ENCODE measurements at places on chromosomes 7 and 10.

DNA sequence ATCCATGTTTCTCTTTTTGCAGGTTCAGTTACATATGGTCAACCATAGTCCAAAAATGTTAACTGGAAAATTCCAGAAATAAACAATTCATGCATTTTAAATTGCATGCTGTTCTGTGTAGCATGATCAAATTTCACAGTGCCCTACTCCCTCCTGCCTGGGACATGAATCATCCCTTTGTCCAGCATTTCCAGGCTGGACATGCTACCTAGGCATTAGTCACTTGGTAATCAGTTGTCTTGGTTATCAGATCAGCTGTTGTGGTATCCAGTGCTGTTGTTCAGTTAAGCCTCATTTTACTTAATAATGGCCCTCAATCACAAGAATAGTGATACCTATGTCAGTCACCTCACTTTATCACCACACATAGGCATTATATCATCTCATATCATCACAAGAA is 7.3 kb upstream of the PNLIP start:
- no peak for ATAC-seq

DNA sequence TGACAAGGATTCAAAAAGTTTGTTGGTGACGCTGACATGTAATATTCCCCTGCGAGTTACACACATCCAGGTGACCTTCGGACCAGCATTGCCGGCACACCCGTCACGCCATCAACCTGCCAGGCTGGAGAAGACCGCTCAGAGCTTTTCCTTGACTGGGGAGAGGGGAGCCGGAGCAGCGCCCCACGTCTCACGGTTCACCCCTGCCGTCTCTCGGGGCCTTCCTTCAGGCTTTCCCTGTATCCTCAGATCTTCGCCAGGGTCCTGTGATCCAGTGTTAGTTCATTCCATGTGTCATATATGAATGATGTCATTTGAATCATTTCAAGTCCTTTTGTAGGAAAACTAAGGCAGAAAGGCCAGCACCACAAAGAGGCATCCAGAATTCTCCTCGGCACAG is 127.8 kb downstream of the MGMT start:
- no peak for ATAC-seq

DNA sequence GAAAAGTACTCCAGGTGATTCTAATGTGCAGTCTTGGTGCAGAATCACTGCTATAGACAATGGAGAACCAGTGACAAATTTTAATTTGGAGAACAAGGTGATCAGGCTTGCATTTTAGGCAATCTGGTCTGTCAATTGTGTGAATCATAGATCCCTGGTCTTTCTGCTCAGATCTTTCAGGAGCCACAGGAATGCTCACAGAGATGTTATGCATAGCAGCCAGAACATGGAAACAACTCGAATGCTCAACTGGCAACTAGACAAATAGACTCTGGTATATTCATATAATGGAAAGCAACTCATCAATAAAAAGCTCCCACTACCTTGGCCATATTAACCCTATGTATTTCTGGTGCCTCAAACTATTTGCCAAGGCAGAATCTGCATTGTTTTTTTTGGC is 209.1 kb downstream of the PHF14 start:
- no peak for ATAC-seq

GRCh38 chr10:70536196-70536861 is 57.8 kb downstream of the PALD1 start:
- no peak for ATAC-seq

DNA sequence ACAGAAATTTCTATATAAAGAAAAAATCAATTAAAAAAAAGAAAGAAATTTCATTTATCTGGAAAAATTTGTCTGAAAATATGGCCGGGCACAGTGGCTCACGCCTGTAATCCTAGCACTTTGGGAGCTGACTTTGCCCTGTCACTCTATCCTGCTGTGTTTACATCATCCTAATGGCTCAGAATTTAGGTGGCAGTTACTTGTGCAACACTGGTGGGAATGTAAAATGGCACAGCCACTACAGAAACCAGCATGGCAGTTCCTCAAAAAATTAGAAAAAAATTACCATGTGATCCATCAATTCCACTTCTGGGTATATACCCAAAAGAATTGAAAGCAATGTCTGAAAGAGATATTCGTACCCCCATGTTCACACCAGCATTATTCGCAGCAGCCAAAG is 405.2 kb upstream of the AUTS2 start:
- no peak for ATAC-seq

- no peak for ATAC-seq
Measured at GRCh38 chr7:32479574-32480200, 10.5 kb downstream of the LSM5 start.

DNA sequence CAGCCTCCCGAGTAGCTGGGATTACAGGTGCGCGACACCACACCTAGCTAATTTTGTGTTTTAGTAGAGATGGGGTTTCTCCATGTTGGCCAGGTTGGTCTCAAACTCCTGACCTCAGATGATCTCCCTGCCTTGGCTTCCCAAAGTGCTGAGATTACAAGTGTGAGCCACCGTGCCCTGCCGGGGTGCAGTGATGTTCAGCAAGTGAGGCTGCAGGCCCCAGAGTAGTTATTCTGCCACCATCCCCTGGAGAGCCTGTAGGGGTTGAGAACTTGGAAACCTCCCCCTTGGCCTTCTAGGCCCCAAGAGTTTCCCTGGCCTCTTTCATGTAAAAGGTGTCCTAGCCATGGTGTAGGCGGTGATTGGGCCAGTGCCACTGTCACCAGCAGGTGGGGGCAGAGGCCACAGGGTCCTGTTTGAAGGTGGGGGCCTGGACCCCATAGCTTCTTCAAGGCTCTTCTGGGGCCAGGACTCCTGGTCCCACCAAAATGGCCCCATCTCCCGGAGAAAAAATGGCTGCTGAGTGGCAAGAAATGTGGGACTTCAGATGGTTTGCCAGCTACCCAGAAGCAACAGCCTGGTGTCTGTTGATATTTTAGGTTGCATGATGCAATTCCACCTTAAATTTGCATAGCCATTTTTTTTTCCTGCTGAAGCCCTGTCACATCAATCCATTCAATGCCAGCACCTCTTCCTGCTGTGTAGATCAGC is 25.5 kb upstream of the INMT start:
- ATAC-seq: no peak

- no peak for ATAC-seq
Measured at GRCh38 chr10:100735337-100736143, 9.8 kb upstream of the PAX2 start.

GRCh38 chr7:91565499-91566401 is 301.5 kb downstream of the FZD1 start:
- no peak for ATAC-seq

GRCh38 chr7:139992353-139993044 is 70.3 kb downstream of the PARP12 start:
- ATAC-seq: no peak

DNA sequence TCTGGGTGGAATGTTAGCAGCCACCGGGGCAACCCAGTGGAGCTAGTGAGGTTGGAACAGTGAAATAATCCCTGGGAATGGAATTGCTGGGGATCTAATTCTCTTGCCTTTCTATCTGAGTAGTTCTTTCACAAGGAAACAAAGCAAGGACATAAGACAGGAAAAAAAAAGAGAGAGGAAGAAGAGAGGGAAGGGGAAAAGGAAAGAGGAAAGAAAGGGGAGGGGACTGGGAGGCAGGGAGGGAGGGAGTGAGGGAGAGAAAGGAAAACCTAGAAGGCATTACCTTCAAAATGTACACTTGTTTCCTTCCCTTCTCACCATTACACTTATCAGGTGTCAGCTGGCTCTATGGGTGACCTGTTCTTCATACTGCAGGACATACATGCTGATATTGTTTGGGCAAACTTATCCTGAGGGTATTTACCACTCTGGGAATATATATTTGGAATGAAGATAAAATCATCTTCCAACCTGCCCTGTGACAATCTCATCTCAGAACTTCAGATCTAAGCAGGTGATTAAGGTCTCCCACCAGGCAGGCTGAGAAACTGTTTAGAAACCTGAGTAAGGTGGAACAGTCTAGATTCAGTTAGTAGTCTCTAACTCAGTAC is 50.0 kb upstream of the KCNIP2 start:
- no peak for ATAC-seq

GRCh38 chr7:32323712-32324111 is 166.5 kb downstream of the LSM5 start:
- no peak for ATAC-seq

- ATAC-seq: no peak
Measured at GRCh38 chr7:98203964-98204605, 7.2 kb upstream of the BHLHA15 start.

DNA sequence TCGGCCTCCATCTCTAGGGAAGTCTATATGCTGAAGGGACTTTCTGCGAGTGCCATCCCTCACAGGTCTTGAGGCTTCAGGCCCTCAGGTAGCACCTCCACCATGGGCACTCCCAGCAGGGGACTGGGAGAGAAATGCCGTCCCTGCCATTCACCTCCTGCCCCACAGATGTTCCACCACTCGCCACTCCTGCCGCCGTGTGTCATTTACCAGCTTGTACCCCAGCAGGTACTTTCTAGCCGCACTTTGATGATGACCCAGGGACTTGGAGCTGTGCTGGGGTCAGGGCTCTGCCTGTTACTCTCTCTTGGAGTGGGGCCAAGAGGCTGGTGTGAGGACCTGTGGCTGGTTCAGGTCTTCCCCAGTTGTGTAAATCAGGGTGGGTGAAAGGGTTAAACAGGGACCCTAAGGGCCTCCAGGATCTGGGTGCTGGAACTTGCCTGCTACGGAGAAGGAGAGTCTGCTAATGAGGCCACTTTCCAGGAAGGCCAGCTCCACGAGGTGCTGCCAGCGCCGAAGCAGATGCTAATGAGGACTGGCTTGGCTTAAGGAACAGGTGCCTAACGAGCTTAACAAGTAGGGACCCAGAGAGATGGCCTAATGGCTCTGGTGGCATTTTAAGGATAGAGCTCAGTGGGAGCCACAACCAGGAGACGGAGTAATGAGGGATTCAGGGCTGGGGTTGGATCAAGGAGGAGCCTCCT is 32.4 kb downstream of the CRHR2 start:
- ATAC-seq: no peak

Measured in stimulated activated memory B cell treated with anti-CD40 and anti-IgM and Interleukin-4, amounts not matched to agents 10 μg/mL and 1 μg/mL and 100 μg/mL, for 72 hours (primary cell).